Stimulated activated naive CD4-positive, alpha-beta T cell treated with Interleukin-2 at 50 U/mL for 16 hours (primary cell): ENCODE measurements at places on chromosomes 6 and 20.

DNA sequence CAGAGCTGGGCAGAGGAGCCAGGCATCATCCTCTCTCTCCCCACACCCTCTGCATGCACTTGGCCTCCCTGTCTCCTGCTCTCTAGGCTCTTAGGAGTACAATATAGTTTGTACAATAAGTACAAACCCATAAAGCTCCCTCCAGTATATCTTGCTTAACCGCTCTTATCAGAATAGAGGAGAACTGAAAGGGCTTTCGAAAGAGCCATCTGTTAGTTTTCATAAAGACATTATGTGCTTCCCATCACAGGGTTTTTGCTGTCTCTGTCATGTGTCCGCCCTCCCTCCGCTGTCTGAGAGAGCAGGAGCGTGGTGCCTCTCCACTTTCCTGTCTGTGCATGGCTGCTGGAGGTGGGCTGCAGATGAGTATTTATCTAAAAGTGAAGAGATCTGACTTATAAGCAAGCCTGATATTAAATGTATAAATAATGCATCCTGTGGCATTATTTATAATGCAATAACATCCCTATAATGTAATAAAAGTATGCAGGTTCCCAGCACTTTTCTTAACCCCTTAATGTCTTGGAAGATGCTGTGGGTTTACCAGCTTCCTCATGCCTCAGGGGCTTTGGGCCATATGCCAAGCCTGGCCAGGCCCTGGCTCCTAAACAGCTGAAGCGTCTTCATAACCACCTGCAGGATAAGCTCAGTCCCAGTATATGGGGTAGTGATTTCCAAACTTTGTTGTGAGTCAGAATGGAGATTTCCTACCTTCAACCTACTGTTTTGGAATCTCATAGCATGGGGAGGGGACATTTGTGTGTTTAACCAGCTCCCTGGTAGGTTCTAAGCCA, 297.1 kb downstream of the DHX35 start:
- no peak for DNase-seq

DNA sequence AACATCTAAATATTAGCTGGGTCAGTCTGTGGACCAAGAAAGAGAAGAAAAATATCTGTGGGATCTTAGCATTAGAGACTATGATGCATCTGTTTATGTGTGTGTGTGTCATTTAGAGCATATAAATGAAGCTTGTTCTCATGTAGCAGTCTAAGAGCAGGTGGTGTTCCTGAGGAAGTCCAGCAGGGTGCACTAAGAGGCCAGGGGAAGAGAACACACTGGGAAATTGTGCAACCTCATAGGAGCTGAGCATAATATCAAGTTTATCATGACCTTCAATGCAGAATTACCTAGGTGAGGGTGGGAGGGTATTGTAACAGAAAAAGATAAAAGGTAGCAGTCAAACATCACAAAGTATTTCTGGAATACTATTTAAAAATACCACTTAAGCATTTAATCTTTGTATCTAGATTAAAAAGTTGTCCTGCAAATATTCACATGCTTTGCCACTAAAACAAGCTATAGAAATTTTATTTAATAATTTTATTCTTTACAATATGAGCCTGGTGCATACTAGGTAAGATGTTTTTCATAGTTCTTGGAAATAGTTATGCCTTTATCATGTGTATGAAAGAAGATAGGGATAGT, 80.5 kb downstream of the SMPDL3A start:
- no peak for DNase-seq

GRCh38 chr6:53325785-53326184, 23.0 kb downstream of the ELOVL5 start:
- DNase-seq = no peak

DNA sequence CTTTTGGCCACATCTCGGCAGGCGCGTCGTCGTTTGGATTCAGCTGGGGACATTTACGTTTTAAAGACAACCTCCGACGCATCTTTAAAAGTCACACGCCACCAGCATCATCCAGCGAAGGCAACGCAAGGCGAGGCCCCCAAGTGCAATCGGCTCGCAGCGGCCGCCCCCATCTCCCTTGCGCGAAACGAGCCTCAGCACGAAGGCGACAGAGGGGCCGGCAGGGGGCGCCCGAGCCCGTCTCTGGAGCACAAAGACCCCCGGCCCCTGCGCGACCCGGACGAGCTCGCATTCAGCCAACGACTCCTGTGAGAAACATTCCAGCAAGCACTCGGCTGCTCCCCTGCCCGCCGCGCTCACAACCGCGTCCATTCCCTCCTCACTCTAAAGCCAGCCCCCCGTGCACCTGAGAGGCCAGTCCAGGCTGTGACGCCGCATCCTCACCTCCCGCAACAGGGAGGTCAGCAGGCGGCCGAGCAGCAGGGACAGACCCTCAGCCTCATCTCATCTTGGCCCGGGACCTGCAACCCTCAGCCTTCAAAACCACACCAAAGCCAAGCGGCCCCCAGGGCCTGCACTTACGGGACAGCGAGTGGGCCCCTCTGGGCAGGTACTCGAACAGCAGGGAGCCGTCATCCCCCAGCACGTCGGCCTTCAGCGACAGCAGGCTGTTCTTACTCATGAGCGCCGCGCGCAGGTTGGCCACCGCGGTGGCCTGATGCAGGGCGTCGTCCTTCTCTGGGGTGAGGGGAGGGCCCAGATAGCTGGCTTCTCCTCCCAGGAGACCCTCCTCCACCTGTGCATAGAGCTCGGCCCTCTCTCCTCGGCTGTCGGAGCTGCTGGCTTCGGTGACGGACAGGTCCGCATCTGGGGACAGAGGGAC, 35.8 kb downstream of the SLC2A4RG start:
- no peak for DNase-seq

- DNase-seq = no peak
Measured at GRCh38 chr6:90719321-90720195, 132.7 kb upstream of the MAP3K7 start.

GRCh38 chr6:122663981-122664380, 53.8 kb downstream of the PKIB start:
- DNase-seq = no peak

- DNase-seq = no peak
Measured at GRCh38 chr6:5205877-5206850, 54.6 kb downstream of the LYRM4 start.
